ENCODE measurements at places on chromosomes 11 and 22. TPM values are rescaled to one million over a fixed set of nuclear protein-coding genes. Genes with fewer than 3 reads are reported as not detected.

Gene MYOD1
- not detected for total RNA-seq

Gene SLC43A3
- 35.3 TPM for total RNA-seq

Gene INS
- total RNA-seq = not detected

Gene HTR3B
- not detected for total RNA-seq

Gene P4HA3
- 77.2 TPM for total RNA-seq

Gene SLC36A4
- 4.4 TPM for total RNA-seq

Data from dermis microvascular lymphatic vessel endothelial cell (primary cell).